ENCODE measurements at places on chromosomes 16 and 17. TPM values are rescaled to one million over a fixed set of nuclear protein-coding genes. Genes with fewer than 3 reads are reported as not detected.

The ABAT gene
- total RNA-seq = 11.7 TPM

DNA sequence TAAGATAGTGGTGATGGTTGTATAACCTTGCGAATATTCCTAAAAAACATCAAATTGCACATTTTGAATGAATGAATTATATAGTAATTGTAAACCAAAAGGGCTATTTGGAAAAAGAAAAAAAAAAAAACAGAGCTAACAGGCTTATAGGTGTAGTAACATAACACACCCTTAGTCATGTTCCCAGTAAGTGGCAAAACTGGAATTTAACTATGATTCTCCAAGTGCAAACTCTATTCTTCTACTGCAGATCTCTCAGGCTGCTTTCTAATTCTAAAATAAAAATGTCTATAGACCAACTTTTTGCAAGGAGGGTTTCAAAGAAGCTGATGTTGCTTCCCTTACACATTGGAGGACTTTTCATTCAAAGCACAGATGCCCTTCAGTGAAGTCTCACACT lies 293.2 kb upstream of the MON1B start:
- H3K27ac ChIP-seq = no peak overlapping the region
- H3K27me3 ChIP-seq = no peaks in the 10 kb centered on the region
- no peaks in the 10 kb centered on the region for H3K4me1 ChIP-seq
- no peak overlapping the region for H3K4me3 ChIP-seq
- no peaks in the 10 kb centered on the region for H3K36me3 ChIP-seq

- H3K27ac ChIP-seq = no peak overlapping the region
- DNase-seq = no peak
- H3K36me3 ChIP-seq = no peaks in the 10 kb centered on the region
- H3K27me3 ChIP-seq = peaks cover 93% of the 10 kb centered on the region
Measured at GRCh38 chr16:30027588-30028437, 3.3 kb downstream of the TLCD3B start.

The PHOSPHO1 gene
- total RNA-seq = 0.13 TPM

GRCh38 chr17:79795795-79796443 lies 958 bp downstream of the CBX8 start:
- peaks cover 3% of the 10 kb centered on the region for H3K36me3 ChIP-seq
- peaks cover 4% of the 10 kb centered on the region for H3K27me3 ChIP-seq
- no peak for DNase-seq

The KRTAP29-1 gene
- not detected for total RNA-seq

DNA sequence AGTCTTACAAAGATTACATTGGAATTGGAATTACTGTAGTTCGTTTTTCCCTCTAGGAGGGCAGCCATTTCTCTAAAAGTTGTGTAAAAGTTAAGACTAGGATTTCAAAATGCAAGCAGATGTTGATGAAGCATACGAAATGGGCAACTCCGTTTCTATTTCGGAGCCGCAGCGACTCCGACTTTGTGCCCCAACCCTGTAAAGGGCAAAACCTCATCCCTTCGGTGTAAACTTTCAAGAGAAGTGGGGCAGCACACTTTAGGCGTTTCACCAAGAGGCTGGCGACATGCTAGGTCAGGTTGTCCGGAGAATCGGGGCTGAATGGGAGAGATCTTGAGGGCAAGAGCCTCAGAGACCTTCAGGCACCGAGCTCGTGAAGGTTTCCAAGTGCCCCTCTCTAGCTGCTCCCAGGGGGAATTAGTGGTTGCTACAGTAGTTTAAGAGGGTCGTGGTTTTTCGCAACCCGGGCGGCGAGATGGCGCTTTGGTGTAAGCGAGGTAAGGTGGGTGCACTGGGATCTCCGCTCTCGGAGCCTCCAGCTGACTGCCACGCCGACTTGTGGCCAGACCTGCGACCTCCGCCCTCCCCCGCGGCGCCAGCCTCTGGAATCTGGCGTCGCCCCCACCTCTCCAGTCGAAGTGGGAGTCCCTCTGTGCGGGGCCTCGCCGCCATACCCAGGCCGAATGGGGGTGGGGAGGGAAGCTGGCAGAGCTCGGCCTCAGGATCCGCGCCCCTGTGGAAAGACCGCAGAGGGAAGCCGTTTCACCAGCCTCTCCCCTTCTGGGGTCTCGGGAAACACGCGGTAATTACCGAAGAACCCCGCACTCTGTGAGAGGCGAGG lies 1.0 kb upstream of the HEXIM2 start:
- H3K4me3 ChIP-seq = peak overlapping the region; percentile 94
- peak overlapping the region; percentile 100 for H3K27ac ChIP-seq
- H3K27me3 ChIP-seq = no peaks in the 10 kb centered on the region
- DNase-seq = peak; percentile 47
- peaks cover 16% of the 10 kb centered on the region for H3K4me1 ChIP-seq

DNA sequence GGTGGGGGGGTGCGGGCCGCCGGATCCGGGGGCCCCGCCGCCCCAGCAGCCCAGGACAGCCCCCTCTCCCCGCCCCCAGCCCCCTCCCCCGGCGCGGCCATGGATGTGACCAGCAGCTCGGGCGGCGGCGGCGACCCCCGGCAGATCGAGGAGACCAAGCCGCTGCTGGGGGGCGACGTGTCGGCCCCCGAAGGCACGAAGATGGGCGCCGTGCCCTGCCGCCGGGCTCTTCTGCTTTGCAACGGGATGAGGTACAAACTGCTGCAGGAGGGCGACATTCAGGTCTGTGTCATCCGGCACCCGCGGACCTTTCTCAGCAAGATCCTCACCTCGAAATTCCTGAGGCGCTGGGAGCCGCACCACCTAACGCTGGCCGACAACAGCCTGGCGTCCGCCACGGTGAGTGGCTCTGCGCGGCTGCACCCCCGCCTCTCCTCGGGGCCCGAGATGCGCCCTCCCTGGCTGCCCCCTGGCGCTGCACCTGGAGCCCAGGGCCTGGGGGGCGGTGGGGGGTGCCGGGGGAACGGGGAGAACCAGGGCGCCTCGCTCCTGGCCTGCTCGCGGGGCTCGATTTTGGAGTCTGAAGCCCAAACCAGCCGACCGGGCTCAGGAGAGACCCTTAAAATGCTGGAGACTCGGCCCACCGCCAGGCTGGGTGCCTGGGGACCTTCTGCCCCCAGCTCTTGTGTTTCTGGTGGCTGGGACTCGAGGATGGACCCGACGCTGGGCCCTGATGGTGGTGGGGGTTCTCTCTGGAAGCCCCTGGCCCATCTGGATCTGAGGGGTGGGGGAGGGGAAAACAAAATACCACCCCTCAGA lies 744 bp downstream of the CMIP start:
- H3K36me3 ChIP-seq = no peaks in the 10 kb centered on the region
- no peaks in the 10 kb centered on the region for H3K27me3 ChIP-seq
- H3K4me3 ChIP-seq = peak overlapping the region; percentile 59

DNA sequence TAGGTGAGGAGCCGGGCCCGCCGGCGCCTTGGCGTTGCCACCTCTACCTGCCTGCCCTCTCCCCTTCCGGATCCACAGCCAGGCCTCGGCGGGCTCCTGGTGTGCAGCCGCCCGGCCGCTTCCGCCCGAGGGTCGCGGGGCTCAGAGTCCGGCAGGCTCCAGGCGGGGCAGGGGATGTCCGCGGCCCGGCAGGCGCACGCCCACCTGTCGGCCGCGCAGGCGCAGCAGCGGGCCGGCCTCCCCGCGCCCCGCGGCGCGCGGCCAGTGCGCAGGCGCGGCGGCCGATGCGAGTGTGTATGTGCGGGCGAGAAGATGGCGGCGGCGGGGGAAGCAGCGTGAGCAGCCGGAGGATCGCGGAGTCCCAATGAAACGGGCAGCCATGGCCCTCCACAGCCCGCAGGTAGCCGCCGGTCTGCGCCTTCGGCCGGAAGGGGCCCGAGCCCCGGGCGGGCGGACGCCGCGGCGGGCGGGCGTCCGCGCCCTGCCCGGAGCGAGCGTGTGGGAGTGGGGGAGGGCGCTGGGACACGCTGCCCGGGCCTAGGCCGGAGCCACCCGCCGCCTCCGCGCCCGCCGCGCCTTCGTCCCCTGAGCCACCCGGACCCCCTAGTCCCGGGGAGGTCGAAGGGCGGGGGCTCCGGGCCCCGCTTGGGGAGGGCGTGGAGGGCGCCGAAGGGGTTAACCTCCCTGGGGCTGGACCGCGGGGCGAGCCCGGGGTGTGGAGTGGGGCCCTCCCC lies at the start of gene USP10:
Gene USP10, plus strand, starts transcription at position 289 of the 734 bp plus-strand sequence. Its CDS starts 91 bp downstream, at position 380.
- H3K27ac ChIP-seq = peak within 1 kb of the TSS; percentile 61
- H3K4me1 ChIP-seq = peaks cover 21% of the 10 kb centered on the region
- DNase-seq = peak; percentile 77
- H3K36me3 ChIP-seq = no peaks in the 10 kb centered on the region
- H3K4me3 ChIP-seq = peak within 1 kb of the TSS; percentile 78
- H3K27me3 ChIP-seq = no peaks in the 10 kb centered on the region

GRCh38 chr17:6421700-6422604 lies 13.0 kb downstream of the AIPL1 start:
- H3K27me3 ChIP-seq = peaks cover 49% of the 10 kb centered on the region
- peak; percentile 45 for DNase-seq
- no peak overlapping the region for H3K4me3 ChIP-seq
- no peaks in the 10 kb centered on the region for H3K36me3 ChIP-seq

- no peak overlapping the region for H3K27ac ChIP-seq
- peaks cover 3% of the 10 kb centered on the region for H3K27me3 ChIP-seq
- no peak for DNase-seq
- no peak overlapping the region for H3K4me3 ChIP-seq
- H3K4me1 ChIP-seq = no peaks in the 10 kb centered on the region
Measured at GRCh38 chr17:21239680-21240368, 13.4 kb downstream of the NATD1 start.

- H3K36me3 ChIP-seq = no peaks in the 10 kb centered on the region
- H3K27me3 ChIP-seq = no peaks in the 10 kb centered on the region
- H3K4me3 ChIP-seq = no peak overlapping the region
- DNase-seq = no peak
Measured at GRCh38 chr16:81003610-81004460, 2.9 kb downstream of the CMC2 start.

- no peak overlapping the region for H3K4me3 ChIP-seq
- H3K27me3 ChIP-seq = no peaks in the 10 kb centered on the region
- no peaks in the 10 kb centered on the region for H3K36me3 ChIP-seq
- DNase-seq = no peak
Measured at GRCh38 chr16:68429076-68429854, 19.0 kb downstream of the SMPD3 start.

- H3K4me3 ChIP-seq = no peak overlapping the region
- DNase-seq = no peak
- H3K36me3 ChIP-seq = peaks cover 26% of the 10 kb centered on the region
- no peak overlapping the region for H3K27ac ChIP-seq
- H3K4me1 ChIP-seq = no peaks in the 10 kb centered on the region
Measured at GRCh38 chr17:19656851-19657581, 8.5 kb downstream of the ALDH3A2 start.

The HS3ST3A1 gene
- total RNA-seq = not detected

DNA sequence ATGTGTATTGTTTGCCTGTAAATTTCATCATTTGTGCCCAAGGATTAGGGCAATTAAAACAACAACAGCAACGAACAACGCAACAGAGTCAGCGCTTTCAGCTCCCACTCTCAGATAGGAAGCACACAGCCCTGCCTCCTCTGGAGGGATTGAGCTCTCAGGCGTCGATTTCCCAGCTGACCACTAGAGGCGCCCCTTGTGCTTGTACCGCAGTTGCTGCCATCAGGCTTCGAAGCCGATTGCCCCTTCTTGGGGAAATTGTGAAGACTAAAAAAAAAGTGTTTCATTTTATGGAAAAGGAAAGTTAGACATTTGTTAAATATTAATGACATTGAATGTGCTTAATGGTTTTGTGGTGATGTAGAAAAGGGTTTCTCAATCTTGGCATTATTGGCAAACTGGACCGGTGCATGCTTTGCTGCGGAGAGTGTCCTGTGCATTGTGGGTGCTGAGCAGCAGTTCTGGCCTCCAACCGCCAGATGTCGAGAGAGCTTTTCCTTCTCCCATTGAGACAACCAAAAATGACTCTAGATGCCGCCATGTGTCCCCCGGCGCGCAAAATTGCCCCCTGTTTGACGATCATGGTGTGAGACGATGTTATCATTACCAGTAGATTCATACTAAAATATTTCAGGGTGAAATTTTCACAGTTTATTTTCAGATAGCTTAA lies 650.4 kb upstream of the RBFOX1 start:
- H3K27me3 ChIP-seq = no peaks in the 10 kb centered on the region
- no peaks in the 10 kb centered on the region for H3K36me3 ChIP-seq
- H3K4me1 ChIP-seq = no peaks in the 10 kb centered on the region
- no peak overlapping the region for H3K27ac ChIP-seq

GRCh38 chr16:82657239-82657638 lies 30.5 kb downstream of the CDH13 start:
- H3K36me3 ChIP-seq = no peaks in the 10 kb centered on the region
- peaks cover 81% of the 10 kb centered on the region for H3K4me1 ChIP-seq
- peak overlapping the region; percentile 4 for H3K27ac ChIP-seq
- DNase-seq = no peak
- no peaks in the 10 kb centered on the region for H3K27me3 ChIP-seq

DNA sequence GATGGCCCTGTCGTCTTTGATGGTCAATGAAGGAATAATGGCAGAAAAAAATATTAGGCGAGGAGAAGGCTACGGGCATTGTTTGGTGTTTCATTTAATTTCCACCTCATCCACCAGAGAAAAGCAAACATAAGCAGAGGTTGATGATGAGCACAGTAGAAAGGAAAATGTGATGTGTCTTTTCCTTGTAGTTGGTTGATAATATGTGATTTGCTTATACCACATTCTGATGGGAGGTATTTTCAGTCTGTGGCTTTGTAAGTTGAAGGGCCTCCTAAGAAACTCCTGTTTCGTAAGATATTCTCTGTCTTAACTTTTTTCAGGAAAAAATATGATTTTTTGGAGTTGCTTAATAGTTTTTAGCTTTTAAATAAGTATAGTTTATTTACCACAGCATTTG lies 215.7 kb downstream of the PRKCA start:
- DNase-seq = no peak
- H3K4me1 ChIP-seq = no peaks in the 10 kb centered on the region
- H3K36me3 ChIP-seq = peaks cover 3% of the 10 kb centered on the region
- no peak overlapping the region for H3K27ac ChIP-seq
- no peak overlapping the region for H3K4me3 ChIP-seq

GRCh38 chr17:43814026-43814425 lies 18.9 kb downstream of the MPP3 start:
- H3K27me3 ChIP-seq = no peaks in the 10 kb centered on the region
- H3K36me3 ChIP-seq = no peaks in the 10 kb centered on the region
- no peak overlapping the region for H3K27ac ChIP-seq
- H3K4me3 ChIP-seq = no peak overlapping the region
- DNase-seq = no peak

The NOD2 gene
- total RNA-seq = 5.2 TPM

DNA sequence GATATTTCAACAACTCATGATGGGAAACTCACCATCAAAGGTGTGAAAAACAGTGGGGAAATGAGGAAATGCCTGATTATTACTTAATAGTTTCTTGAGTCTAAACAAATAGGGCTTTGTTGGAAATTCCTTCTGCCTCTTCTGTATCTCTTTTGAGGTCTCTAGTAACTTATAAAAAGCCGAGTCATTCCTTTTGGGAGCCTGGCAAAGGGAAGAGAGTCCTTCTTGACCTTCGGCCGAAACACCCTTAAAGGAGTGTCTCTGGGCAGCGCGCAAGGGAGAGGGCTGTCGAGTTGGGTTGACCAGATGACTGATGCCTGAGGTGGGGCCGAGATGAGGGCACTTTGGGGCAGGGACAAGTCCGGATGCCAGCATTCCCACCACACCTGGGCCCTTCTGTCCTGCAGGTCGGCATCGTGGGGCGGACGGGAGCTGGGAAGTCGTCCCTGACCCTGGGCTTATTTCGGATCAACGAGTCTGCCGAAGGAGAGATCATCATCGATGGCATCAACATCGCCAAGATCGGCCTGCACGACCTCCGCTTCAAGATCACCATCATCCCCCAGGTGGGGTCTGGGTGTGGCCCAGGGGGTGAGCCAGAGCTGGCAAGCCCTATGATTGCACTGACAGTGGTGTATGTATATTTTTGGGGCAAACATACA lies 89.2 kb downstream of the ABCC6 start:
- H3K4me3 ChIP-seq = no peak overlapping the region
- DNase-seq = no peak
- H3K27ac ChIP-seq = no peak overlapping the region
- no peaks in the 10 kb centered on the region for H3K27me3 ChIP-seq
- H3K36me3 ChIP-seq = peaks cover 81% of the 10 kb centered on the region

Data from T-cell (primary cell).